Suppressor macrophage (primary cell): ENCODE measurements at places on chromosomes 7 and 10.

- peak; percentile 43 for DNase-seq
These were observed 490 bp downstream of the TNS3 start for GRCh38 chr7:47581438-47581803.

DNA sequence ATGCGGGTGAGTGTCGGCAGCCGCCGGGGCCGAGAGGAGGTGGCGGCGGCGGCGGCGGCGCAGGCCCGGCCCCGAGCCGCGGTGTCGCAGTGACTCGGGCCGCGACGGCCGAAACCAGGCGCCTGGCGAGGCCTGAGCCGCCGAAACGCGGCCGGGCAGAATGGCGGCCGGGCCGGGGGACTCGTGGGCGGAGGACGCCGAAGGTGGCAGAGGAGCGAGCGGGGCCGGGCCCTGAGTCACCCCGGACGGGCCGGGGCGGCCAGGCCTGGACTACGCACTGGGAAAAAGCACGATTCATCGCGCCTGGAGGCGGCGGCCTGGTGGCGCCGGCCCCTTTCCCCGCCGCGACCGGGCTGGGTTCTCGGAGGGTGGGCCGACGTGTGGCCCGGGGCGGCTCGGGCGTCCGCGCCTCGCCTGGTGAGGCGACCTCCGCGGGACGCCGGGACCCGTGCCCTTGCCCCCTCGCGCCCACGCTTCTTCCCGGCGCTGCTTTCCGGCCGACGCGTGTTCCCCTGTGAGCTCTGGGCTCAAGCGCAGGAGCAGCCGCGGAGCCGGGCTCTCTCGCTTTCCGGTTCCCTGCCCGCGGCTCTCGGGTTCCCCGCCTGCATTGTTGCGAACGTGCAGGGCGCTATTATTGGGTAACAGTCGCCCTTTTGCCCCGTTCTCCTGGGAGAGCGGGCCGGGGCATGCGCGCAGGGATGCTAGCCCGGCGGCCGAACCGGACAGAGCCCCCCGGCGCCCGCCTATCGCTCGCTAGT lies 500 bp downstream of the CUL1 start:
- DNase-seq: peak; percentile 82

DNA sequence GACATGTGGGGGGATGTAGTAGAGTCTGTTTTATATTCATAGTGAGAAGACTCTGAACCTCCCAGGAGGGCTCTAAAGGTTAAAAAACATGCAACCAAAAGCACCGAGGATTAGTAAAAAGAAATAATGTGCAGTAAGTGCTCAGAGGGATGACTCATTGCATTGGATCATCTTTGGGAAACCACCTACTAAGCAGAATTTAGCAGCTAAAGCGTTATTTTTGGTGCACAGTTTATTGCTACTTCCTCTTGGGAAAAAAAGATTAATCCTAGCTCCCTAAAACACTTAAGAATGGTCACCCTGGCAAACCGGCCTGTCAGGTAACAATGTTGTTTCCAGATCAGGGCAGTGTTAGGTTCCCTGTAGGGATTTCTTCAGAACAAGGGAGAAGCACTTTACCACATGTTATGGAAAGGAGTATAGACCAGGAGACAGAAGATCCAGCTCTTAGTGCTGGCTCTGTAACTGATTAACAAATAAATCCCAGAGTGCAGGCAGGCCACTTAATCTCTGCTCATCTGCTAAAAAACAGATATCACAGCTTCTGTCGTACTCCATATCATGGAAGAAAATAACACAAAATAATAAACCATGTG lies 44.8 kb upstream of the FAM133B start:
- DNase-seq: peak; percentile 46

DNA sequence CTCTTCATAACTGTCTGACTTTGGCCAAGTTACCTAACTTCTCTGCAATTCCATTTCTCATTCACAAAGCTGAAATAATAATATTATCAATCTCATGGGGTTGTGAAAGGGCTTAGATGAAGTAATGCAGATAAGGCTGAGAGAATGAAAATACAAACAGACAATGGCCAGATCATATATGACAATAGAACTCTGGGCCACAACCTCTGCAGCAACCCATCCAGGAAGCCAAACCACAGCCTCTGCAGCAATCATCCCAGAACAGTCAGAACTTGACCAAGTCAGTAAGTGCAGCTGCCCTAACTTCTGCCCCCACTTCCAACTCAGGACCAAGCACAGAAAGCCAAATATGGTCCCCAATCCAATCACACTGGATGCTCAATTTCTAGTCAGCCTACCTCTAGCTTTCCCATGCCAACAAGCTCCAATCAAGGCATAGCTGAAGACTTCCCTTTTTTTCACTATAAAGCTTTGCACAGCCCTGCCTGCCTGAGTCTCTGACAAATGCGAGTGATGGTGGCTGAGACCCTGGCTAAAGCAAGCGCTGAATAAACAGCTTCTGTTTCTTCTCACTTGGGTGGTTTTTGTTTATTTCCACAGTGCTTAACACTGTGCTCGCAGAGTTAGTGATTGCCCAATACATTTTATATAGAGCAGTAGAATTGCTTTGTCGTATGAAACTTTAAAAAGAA lies 34.8 kb upstream of the TNPO3 start:
- DNase-seq: peak; percentile 60

GRCh38 chr10:112959207-112959838 lies 9.3 kb downstream of the TCF7L2 start:
- peak; percentile 12 for DNase-seq

GRCh38 chr7:87058744-87059524 lies 520 bp downstream of the ELAPOR2 start:
- peak; percentile 5 for DNase-seq

DNA sequence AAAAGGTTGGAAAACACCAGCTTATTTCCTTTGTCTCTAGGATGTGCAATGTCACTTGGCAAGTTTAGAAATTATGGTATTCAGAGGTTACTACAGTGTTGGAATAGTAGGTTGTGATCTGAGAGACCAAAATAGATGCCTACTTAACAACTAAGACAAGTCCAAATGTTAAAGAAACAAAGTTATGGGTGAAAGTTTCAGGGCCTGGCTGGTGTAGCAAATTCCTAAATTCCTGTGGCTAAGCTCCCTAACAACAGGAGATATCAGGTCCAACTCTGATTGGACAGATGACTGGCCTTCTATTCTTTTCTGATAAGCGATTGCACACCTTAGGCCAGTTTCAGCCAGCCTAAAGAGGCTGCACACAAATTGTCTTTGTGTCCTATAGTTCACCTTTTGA lies 873.5 kb downstream of the REEP3 start:
- no peak for DNase-seq

DNA sequence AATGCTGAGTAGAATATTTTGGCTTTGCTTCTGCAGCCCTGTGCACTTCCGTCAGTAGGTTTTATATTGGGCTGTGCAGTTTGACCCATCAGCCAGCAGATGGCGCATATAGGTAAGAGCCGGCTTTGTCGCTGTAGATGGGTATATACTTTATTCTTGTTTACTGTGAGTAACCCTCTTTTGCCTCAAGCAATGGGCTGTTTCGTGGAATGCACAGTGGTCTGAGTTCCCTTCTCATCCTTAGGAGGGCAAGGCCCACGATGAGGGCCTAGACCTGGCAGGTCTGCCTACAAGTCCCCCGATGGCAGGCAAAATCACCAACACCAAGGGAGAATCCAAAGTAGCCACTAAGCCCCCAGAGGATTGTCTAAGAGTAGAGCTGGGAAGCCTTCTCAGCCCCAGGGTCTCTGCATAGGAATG lies 1002.9 kb upstream of the KCND2 start:
- DNase-seq: peak; percentile 71

GRCh38 chr7:152969335-152969734 lies 209.8 kb downstream of the ACTR3B start:
- DNase-seq: no peak

- no peak for DNase-seq
These were observed 130.9 kb downstream of the MAD1L1 start for GRCh38 chr7:2101630-2102374.

- no peak for DNase-seq
These were observed 22.1 kb downstream of the HKDC1 start for GRCh38 chr10:69242040-69242851.
